ENCODE measurements at places on chromosomes 16 and 17. TPM values are rescaled to one million over a fixed set of nuclear protein-coding genes. Genes with fewer than 3 reads are reported as not detected.

The ASGR1 gene
- polyA plus RNA-seq, result 0.81 TPM

The PIRT gene
- polyA plus RNA-seq, result not detected

The HLF gene
- not detected for polyA plus RNA-seq

The CNTNAP4 gene
- polyA plus RNA-seq, result not detected

The TRPV3 gene
- polyA plus RNA-seq, result 0.39 TPM

The KCNJ2 gene
- polyA plus RNA-seq, result not detected

The MYL4 gene
- polyA plus RNA-seq, result not detected

DNA sequence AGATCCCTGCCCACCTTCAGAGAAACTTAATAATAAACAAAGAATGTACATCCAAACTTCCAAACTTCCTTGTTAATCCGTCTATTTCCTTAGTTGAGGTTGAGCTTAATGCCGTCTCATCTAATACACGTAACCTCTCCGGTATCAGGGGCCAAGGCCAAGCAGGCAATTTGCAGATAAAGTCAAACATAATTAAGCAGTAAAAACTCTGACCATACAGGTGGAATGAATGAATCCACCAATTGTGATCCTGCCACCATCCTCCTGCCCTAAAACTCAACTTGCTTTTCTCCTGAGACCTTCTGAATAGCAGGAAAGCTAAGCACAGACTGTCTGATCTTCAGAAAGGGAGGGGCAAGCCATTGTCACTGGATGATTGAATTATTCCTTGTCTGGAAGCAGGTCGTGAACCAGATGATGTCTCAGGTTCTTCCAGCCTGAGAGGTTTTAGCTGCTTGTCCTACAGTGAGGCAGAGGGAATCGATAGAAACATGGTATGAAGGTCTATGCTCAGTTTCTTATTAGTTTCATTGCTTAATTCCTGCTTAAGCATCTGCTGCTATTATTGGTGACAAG is 1111.8 kb upstream of the EEF2KMT start:
- DNase-seq, result no peak

DNA sequence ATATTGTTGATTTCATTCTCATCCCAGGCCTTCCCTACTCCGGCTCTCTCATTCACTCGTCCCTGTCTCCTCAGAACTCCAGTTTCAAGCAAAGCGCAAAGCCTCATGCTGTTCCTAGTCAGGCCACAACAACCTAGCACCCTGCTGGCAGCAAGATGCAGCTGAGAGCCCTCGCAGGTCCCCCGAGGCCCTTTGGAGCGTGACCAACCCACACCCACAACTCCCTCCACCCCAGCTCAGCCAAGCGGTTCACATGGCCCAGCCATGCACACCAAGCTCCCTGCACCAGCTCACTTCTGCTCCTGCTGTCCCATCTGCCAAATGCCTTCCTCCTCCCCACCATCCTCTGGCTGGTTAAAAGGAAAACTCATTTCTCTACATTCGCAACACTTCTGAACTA is 195.8 kb downstream of the IRX5 start:
- no peak for DNase-seq

DNA sequence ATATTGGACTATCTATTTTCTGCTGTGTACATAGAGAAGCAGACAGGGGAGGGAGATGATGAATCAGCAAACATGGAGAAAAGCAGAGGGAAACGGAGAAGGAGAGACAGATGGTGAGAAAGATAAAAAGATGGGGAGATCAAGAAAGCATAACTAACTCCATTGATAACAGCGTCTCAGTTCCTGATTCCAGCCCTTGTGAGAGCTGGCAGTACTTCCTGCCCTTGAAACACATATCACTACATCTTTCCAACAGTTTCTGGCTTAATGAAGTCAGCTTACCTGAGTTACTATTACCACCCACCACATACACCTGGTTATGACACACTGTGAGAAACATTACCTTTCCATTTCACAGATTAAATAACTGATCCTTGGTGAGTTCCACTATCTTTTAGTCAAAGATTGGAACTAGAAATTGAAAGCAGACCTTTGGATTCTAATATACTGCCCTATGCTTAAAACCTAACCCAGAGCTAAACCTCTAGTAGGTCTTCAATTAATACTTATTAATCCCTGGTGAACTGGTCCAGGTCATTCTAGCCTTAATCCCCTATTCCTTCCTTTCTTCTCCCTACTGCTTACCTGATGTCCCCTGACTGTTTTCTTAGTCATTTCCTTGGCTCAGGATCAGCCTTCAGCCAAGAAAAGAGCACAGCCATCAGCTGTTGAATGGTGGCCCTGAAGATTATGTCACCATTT is 346.6 kb upstream of the CCL2 start:
- no peak for DNase-seq

DNA sequence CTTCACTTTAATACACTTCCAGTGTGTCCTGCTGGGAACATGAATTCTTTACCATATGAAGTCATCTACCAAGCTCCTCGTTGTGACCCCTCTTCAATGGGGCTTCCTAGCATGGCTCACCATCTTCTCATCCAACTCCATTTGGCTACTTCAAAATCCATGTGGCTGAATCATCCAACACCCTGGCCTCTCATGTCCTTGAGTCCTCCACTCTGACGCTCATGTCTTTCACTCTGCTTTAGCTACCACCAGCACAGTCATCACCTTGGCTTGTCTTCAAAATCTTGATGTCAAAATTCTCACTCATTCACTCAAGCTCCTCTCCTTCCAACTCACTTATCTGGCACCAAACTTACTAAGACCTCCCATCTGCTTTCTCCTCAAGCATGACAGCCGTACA is 35.8 kb downstream of the AMFR start:
- DNase-seq, result no peak

DNA sequence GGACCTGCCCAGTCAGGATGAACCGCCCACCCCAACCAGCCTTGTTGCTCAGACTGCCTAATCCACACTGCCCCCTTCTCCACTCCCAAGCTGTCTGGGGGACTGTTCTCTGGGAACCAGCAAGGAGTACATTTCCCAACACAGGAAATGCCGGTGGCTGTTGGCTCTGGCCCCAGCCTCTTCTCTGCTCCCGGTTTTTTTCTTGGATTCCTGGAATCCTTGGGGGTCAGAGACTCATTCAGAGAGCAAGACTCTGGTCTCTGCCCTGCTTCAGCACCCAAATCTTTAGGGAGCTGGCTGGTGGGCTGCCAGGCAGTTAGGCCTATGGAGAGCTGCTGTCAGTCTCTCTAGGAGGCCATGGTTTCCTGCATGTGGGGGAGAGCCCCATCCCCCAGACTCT is 10.8 kb upstream of the MTMR4 start:
- DNase-seq, result no peak

DNA sequence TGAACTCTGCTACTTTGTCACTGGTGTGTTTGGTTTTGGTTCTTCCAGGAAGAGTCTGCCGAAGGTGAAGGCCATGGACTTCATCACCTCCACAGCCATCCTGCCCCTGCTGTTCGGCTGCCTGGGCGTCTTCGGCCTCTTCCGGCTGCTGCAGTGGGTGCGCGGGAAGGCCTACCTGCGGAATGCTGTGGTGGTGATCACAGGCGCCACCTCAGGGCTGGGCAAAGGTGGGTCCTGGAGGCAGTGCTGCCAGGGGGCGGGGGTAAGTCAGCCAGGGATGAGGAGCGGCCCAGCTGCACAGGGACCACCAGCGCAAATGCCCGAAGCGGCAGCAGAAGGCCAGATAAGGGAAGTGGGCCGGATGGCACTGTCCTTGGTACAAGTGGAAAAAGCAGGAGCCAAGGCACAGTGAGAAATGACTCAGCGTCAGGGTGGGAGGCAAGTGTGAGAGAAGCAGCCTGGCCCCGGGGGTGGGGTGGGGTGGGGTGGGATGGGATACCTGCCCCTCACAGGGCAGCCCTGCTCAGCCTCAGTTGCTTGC is 41.9 kb downstream of the TMEM11 start:
- no peak for DNase-seq

DNA sequence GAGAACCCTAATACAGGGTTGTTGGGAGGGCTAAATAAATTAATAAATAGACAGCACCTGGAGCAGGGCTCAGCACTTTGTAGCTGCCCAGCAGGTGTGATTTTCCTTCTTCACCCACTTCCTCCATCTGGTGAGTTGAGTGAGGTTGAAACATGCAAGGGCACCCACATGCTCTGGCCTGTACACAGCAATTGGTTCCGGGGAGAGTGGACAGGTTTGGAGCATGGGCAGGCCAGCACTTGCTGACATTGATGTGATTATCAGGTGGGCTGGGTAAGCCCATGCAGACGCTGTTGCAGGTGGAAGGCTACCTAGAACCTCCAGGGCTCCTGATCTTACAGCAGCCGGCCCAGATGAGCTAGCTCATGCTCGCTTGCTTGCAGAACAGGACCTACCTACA is 1.3 kb upstream of the MRTFB start:
- DNase-seq, result no peak

DNA sequence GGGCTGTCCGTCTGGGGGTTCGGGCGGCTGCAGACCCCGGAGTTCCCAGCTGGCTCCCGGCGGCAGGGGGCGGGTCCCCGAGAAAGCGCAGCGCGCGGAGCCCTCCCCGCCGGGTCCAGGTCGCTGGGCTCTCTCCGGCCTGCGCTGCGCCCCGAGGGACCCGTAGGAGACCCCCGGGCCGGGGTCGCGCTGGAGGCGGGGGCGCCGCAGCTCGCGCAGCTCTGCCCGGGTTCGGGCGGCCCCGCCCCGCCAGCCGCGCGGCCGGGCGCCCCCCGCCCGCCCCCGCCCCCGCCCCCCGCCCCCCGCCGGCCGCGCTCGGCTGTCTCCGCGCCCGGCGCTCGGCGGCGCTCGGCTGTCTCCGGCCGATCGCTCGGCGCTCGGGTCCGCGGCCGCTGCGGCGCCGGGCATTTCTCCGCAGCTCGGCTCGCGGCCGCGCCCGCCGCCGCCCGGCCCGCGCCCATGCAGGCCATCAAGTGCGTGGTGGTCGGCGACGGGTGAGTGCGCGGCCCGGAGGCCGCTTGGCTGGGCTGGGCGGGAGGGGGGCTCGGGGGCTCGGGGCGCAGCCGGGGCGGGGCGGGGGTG is at the start of gene RAC3:
Gene RAC3, plus strand, starts transcription at position 376 of the 582 bp plus-strand sequence. Its CDS starts 84 bp downstream, at position 460.
- DNase-seq, result no peak

GRCh38 chr16:57427824-57428223 is 19.4 kb downstream of the CIAPIN1 start:
- no peak for DNase-seq

GRCh38 chr16:5064915-5065314 is 841 bp downstream of the C16orf89 start:
- no peak for DNase-seq

DNA sequence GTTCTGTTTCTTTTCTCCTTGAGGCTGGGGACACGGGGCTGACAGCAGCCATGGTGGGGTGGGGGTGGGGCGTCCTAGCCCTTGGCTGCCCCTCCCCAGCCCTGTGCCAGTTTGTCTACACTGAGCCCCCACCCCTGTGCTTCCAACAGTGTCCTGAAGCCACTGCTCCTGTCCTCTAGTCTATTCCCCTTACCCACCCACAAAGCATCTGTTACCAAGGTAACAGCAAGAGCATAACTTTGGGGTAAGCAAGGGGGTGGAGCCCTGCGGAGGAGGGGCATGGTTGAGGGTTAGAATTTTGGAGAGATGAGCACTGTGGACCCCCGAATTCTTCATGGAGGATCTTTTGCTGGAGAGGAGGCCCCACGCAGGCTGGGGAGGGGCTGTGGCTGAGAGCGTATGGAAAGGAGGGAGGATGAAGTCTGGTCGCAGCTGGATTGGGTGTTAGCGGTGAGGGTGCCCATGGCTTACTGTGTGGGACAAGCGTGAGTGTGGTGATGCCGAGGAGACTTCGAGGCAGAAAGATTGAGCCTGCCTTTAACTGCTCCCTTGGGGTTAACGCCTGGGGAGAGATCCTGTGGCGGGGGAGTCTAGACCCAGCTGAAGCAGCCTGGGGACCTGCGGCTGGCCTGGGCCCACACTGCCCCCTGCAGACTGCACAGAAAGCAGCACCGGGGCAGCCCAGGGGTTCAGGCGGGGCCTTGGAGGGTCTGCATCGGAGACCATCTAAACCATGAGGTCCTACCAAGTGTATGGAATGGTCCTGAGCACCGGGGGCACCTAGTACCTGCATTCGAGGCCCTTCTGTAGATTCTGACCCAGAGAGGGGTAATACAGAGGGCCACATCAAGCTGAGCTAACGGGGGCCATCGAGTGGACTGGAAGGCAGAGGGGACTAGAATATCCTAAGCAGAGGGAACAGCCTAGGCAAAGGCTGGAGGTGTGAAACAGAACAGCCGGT is 6.1 kb upstream of the STAC2 start:
- DNase-seq, result peak; percentile 70

- DNase-seq, result no peak
These were observed 215.1 kb downstream of the PRKCA start for GRCh38 chr17:66517336-66518009.

DNA sequence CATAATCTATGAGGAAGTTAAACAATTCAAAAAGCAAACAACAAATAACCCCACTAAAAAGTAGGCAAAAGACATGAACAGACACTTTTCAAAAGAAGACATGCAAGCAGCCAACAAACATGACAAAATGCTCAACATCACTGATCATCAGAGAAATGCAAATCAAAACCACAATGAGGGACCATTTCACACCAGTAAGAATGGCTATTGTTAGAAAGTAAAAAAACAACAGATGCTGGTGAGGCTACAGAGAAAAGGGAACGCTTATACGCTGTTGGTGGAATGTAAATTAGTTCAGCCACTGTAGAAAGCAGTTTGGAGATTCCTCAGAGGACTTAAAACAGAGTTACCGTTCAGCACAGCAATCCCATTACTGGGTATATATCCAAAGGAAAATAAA is 24.4 kb downstream of the TNFRSF13B start:
- DNase-seq, result no peak

DNA sequence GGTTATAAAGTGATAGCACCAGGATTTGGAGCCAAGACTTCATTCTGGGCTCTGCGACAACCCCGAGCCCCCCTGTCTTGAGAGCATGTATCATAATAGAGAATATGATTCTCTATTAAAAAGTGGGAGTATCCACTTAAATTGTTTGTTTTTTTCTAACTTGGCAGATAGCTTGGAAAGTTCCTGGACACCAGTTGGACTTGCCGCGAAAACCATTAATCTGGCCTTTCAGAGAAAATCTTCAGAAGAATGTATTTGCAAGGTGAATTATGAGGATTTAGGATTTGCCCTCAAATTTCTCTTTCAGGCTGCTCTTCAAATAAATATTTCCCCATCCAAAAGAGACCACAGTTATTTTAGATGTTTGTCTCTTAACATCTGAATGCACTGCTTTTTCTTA is 53.5 kb downstream of the MARCHF10 start:
- DNase-seq, result no peak

GRCh38 chr17:82668024-82668630 is 19.9 kb upstream of the WDR45B start:
- no peak for DNase-seq

DNA sequence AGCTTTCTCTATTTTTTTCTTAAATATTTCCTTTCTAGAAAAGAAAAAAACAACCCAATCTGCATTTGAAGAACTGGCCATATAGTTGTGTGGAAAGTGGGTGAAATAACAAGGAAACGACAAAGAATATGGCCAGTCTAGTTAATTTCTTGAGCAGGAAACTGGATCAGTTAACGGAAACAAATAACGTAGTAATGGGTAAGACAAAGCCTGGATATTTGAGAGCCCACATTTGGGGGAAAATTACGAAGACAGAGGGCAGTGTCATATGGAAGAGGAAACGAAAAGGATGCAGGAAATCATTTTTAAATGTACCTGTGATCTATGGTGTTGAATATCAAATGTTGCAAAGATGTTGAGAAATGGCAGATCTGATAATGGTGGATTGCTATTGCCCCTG is 78.6 kb downstream of the HS3ST3A1 start:
- no peak for DNase-seq

All from immature natural killer cell (primary cell).